NCI-H1694 treated with DMSO at 0.1 percent for 48 hours (cell line): ENCODE measurements at places on chromosomes 11 and 22.

DNA sequence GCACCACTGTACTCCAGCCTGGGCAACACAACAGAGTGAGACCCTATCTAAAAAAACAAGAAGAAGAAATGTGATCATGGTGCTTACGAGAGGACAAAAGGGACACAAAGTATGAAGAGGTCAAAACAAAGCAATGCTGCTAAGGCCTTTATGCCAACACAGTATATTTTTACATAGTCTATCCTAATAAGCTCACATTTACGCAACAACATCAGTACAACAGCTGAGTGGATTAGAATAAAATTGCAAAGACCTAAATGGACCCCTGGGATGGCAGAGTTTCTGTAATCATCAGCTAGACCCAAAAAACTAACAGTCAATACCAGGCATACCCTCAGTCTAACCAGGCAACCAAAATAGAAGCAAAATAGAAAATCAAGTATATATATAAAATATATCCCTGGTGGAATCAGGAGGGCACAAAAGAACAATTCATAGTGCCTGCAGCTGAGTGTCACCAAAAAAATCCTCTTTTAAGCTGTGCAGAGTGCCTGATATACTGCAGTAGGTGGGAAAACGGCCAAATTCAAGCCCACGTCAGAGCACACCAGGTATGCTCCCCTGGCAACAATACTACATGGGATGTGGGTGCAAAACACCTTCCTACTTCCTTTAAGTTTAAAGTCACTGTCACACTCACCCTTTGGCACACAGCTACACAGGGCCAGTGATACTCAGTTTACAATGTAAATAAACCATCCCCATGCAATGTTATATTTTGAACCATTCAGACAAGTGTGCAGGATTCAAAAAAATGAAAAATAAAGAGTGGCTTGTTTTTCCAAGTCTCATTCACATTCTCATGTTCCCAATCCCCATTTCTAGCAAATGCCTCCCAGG, 57.8 kb downstream of the RBFOX2 start:
- no peak for DNase-seq

DNA sequence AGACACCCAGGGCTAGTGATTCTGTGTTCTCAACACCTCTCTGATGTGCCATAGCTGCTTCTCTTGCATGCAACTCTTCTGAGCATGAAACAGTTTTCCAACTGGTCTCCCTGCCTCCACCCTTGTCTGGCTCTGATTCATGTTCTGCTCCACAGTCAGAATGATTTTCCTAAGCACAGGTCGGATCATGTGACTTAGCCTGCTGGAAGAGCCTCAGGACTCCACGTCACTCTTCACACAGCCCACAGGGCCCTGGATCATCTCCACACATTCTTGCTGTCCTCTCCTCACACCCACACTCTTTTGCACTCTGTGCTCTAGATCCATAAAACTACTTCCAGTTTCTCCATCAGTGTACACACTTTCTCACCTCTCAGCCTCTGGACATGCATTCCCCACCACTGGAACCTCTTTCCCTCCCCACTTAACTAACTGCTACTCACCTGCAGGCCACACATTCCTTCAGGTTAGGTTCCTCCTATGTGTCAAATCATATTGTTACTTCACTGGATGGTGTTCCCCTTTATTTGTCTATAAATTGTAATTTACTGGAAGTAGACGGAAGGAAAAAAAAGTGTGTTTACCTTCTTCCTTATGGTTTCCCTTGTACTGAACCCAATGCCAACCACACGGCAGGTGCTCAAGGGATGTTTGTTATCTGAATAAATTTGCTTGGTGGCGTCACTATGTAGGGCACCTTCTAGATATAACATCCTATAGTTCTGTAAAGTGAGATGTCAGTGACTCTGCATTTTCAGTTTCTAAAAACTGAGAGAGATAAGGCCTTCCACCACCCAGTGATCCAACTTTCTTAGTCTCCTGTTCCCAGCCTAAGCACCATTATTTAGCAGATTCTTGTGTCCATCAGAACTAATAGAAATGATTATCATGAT, 133.7 kb downstream of the ETS1 start:
- DNase-seq: no peak

DNA sequence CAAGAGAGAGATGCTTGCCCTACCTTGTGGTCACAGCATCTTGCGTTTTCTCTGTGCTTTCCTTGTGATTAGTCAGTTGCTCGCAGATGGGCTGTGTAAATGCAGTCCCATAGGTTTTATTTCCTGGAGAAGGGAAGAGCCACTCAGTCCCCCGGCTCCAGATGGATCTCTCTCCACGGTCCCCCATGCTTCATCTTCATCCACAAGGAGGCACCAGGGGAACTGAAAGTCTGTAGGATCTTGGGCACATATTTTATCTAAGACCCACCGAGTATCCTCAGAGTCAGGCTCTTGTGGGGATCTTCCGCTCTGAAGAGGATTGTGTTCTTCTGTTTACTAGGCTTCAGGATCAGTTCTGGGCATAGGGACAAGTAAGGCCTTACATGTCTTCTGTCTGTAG, 66.8 kb upstream of the E2F8 start:
- no peak for DNase-seq

DNA sequence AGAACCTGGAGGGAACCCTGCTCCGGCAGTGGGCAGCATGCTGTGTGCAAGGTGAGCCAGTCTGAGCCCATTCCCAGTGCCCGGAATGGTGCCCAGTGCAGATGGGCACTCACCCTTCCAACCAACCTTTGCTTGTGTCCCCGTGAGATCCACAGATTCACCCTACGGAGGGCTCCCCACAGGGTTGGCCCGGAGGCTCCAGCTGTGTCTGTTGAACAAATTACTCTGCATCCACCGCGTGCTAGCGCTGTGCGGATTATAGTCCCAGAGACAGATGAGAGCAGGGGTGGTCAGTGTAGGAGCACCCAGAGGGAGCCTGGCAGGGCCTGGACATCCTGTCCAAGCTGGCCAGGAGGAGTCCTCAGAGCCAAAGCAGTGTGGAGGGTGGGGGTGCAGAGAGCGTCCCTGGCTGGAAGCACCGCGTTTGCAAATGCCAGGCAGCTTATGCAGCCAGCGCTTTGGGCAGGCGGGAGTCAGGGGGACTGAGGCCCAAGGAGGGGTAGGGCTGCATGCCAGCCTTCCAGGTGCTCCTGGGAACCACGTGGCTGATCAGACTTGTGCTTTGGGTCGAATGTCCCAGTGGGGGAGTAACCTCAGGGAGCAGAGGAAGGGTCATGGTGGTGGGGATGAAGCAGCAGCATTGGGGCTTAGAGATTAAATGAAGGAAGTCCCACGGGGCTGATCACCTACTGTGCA, 80.5 kb downstream of the KCNQ1 start:
- DNase-seq: no peak

- DNase-seq: peak; percentile 74
Observed at GRCh38 chr22:46066691-46067090, 83.6 kb upstream of the PPARA start.
